ENCODE measurements at places on chromosomes 1 and 21.

DNA sequence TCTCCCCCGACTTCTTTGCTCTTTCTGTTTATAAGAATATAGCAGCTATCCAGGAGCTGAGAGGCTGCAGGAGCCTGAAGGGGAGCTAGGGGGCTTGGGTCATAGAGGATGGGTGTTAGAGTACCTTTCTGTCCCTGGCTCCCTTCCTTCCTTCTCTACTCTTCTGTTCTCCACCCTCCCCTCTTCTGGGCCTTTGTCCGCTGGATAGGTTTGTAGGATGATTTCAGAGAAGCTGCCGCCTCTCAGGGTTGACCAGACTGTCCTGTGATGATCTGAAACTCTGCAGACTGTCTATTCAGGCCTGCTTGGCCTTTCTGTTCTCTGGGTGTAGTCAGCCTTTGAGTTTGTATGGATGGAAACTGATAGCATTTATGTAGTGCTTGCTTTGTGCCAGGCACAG lies 26.3 kb downstream of the PPFIA4 start:
- no peak for DNase-seq

- no peak for DNase-seq
These were observed 297.3 kb upstream of the PROX1 start for GRCh38 chr1:213690341-213690917.

GRCh38 chr1:63466759-63467158 lies 56.3 kb downstream of the ITGB3BP start:
- no peak for DNase-seq

- DNase-seq: no peak
These were observed 11.8 kb downstream of the TMEM35B start for GRCh38 chr1:34973326-34973725.

GRCh38 chr1:213820362-213821149 lies 167.2 kb upstream of the PROX1 start:
- no peak for DNase-seq

DNA sequence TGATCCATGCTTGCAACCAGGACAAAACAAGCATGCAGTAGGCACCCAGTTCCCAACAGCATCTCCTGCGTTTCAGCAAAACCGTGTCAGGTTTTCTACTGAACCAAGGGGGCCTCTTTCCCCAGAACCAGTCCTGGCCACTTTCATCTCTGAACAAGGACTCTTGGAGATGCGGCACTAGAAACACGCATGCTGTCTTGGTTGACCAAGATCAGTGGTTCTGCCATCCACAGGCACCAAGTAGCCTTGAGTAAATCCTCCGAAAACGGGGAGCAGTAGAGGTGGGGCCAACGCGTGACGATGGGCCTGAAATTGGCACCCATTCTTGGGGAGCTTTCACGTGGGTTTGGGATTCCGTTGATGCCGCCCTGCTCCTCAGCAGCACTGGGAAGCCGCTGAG lies 62.5 kb upstream of the AJAP1 start:
- no peak for DNase-seq

- no peak for DNase-seq
These were observed 6.2 kb upstream of the LAPTM5 start for GRCh38 chr1:30763651-30764248.

- no peak for DNase-seq
These were observed 100.9 kb downstream of the DDX20 start for GRCh38 chr1:111856411-111857185.

DNA sequence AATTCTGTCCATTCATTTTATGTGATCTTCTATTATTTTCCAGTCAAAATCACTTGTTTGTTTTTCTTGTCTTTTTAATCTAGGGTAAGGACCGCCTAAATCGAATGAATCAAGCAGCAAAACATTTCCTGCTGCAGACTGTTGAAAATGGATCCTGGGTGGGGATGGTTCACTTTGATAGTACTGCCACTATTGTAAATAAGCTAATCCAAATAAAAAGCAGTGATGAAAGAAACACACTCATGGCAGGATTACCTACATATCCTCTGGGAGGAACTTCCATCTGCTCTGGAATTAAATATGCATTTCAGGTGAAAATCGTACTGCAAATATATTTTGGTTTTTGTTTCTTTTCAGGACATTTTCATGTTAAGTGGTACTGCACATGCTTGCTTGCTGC lies 20.5 kb downstream of the CLCA4 start:
- peak; percentile 57 for DNase-seq

DNA sequence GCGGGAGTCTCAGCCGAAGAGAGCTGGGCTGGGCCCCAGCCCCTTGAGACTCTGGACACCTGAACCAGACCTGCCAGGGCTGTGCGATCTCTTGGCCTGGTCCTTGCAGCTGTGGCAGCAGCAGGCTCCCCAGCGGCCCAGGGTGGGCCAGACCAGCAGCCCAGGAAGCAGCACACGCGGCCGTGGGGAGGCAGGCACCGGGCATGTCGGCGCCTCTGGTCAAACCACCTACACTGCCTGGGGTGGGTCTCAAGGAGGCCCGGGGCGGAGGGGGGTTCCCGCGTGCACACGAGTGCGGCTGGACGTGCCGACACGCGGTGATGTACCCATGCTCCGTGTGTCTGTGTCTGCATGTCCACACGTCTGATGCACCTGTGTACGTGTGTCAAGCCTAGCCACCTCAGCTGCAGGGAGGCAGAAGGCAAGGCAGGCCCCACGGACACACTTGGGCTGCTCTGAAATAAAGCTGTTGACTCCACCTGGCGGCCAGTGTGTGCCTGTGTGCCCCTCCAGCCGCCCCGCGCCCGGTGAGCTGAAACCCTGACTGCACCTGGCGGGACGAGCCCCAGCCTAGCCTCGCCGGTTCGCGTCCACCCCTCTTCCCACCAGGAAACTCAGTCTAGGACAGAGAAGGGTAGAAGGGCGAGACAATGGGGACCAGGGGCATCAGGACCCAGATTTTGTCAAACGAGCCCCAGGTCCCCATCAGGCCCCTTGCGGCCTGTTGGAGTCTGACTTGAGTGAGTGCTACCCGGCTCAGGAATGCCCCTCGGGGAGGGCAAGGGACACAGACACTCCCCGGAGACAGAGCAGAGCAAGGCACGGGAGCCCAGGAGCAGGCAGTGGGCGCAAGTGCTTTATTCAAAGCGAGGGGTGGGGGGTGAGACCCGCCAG lies 11.6 kb downstream of the SCNN1D start:
- peak; percentile 63 for DNase-seq

- DNase-seq: peak; percentile 94
These were observed 50.5 kb downstream of the CNN3 start for GRCh38 chr1:94876362-94876761.

DNA sequence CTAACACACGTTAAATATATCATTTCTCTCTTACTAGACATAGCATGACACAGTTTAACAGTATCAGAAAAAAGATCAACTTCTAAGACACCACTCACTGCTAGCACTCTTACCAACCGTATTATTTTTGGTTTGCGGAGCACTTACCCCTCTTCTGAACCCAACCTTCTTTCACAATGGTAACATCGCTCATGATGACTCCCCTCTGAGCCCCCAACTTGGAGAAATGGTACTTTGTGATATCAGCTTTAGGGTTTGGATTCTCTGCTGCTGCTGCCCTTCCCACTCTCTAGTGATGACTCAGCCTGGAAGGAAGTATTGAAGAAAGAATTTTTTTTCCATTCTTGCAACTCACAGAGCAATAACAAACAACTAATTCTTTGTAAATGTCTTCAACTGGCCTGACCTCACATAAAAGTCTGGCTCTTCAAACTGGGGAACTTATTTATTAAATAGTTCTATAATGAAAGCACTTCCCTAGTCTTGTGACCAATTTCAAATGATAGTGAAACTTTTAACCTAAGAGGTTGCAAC lies 7.0 kb downstream of the AKT3 start:
- DNase-seq: peak; percentile 37

DNA sequence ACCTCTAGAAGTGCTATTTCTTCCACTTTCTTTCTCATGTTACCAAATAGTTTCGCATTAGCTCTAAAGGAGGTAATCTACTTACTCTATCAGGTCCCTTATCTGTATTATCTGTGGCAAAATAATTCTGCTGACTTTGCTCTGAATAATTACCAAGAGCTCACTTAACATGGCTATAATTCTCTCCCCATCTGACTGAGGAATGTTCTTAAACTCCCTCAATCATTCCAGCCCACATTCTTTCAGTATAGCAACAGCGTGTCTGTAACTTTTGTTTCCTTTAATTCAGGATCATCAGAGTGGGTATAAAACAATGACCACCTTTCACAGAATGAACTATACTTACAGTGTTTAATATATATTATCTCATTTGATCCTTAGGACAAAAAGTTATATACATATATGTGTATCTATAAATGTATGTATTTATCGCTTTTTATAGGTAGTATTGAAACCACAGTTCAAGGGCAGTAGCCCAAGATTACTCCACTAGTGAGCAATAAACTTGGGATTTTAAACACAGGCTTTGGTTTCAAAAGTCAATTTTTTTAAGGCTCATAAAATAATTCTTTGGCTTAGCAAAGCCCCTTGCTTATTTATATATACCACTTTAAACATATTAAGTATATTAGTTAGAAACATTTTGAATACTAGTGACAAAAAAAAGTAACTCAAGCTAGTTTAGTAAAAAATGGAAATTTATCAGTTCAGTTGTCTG lies 36.1 kb upstream of the ST6GALNAC3 start:
- DNase-seq: no peak

DNA sequence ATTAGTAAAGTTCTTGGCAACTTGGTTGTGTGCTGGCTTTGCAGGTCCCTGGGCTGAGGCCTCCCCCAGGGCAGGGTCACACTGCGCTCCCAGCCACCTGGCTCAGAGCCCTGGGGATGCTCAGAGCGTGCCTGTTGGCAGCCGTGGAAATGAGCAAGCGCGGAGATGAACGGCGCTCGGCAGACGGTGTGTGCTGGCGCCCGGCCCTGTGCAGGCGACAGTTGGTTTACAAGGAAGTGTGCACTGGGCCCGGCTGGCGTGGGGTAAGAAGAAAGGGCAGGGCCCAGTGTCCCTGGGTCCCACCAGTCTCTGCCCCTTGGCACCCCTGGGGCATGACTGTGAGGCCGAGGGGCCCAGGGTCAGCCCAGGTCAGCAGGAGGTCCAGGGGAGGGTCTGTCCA lies 25.7 kb upstream of the PEX10 start:
- no peak for DNase-seq

DNA sequence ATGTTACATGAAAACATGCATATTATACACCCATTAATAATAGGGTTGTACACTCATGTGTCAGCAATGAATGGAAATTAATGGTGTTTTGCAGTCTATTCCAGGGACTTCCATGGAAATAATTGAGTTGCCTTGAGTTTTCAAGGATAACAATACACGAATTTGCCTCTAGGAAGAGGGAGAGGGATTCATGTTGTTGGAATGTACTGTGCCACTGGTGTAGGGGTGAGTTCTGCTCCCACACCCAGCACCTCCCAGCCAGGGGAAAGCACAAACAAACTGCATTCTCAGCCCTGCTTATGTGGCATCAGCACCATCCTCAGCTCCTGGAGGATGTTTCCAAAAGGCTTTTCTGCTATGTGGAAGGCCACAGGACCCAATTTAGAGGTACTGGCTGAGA lies 57.8 kb downstream of the BCAR3 start:
- DNase-seq: peak; percentile 75

DNA sequence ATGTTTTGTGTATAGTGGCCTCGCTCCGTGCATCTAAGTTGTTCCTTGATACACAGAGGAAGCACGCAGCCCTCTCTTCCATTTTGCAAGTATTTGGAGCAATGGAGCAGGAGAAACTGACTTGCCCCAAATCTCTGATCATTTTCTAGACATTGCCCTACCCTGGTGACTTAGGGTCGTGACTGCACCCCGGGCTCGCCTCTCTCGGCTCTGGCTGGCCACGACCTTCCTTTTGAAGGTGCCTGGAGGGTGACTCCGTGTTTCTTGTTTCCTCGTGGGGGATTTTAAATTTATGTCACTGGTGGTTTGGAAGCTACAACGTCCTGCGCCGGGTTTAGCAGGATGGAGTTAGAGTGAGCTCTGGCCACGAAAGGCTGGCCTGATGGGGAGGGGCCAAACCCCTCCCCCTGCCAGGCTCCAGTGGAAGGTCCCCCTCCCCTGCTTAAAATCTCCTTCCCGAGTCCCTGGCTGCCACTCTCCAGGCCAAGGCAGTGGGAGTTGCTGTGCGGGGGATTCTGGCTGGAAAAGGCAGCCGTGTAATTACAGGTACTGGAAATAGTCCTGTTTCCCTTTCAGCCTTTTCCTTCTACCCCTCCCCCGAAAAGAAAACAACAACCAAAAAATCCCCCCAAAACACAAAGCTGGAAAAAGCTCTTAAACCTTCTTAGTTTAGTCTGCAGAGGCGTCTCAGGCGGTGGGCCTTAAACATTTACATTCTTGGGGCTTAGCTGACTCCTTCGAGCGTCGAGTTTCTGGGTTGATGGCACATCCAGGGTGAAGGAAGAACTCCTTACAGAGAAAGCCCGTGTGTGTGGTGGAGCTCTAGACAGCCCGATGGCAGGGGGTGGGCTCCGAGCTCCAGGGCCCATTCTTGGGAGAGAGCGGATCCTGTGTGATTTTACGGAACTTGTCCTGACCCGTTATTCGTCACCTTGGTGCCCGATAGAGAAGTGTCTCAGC lies 28.1 kb downstream of the SPSB1 start:
- DNase-seq: no peak

GRCh38 chr1:56631901-56632300 lies 13.2 kb upstream of the PRKAA2 start:
- DNase-seq: no peak

DNA sequence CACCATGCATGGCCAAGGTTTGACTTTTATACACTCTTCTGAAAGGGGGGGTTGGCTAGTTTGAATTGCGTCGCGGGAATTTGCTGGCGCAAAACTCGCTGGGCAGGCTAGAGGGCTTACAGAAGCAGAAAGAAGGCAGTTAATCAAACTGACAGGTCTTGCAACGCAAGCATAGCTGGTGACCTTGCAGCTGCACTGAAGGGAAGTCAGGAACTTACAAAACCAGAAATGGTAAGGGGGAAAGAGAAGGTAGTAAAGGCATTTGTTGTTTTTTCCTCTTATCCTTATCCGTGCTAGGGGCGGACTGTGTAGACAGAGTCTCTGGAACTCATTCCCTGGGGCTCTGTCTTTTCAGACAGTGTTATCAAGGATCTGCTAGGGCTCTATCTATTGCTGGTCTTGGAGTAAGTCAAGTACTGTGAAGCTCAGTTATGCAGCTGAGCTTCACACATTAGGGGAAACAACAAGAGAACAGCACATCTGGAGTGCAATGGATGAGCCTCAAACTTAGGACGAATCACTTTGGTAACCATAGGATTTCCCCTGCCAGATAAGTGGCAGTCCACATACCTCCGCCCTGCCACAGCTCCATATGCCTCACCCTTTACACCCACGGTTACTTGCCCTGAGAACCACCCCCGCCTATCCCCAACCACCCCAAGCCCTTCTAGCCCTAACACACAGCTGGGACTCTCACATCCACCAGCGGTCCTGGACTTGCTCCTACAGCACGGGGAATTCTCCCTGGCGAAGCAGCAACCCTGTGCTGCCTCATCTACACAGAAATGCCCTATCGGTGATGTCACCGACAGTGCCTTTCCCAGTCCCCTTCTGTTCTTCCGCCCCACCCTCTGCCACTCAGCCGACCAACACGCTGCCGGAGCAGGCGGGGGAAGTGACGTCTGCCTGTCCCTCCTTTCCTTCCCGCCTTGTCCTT lies 251.4 kb downstream of the FAM72C start:
- no peak for DNase-seq

GRCh38 chr1:42682739-42683531 lies 717 bp downstream of the YBX1 start:
- DNase-seq: peak; percentile 30
